ENCODE measurements at places on chromosomes 1 and 21. TPM values are rescaled to one million over a fixed set of nuclear protein-coding genes. Genes with fewer than 3 reads are reported as not detected.

DNA sequence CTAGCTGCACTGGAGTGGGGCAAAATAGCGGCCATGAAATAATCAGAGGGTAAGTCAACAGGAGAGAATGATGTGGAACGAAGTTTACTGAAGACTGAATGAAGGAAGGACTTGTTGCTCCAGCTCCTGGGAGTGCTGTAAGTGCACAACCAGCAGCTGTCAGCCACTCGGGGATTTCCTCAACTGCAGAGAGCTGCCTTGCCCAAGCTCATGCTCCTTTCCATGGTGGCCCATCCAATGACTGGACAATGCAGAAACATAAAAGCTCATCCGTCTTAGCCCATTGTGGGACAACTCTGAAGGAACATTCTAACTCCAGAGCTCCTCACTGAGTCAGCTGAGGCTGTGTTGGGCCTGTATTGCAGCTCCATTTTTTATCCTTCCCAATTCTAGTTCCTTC is 21.1 kb upstream of the RBM15 start:
- no peak for DNase-seq

The KRTAP19-4 gene
- not detected for total RNA-seq

DNA sequence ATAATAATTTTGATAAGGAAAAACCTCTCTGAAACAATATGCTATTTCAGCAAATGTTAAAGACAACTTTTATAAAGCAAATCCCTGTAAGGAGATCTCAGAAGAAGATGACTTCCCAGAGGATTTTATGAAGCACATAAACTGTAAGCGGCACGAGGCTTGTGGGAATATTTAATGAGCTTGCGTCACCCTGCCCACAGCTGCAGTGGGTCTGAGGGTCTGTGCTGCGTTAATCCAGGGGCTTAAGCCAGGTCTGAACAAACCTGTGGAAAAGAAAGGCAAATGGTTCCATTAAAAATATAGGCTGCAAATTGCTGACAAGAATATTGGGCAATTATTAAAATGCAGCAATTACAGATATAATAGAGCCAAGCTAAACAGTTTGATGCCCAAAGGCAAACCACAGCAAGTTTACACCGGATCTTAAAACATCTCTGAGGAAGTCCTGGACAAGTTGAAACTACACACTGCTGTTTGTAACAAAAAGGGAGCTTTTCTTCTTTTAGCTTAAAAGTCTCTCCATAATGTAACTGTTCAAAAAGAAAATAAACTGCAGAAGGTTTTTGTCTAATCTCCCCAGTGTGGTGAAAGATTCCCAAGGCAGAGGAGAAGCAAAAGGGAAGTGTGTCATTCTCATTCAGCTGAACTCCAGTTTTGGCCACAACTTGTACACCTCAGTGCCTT is 21.8 kb downstream of the TGFBR3 start:
- DNase-seq: no peak

The TFAP2E gene
- 0.47 TPM for total RNA-seq

- no peak for DNase-seq
Observed at GRCh38 chr1:74689621-74690363, 16.2 kb upstream of the ERICH3 start.

GRCh38 chr1:207069061-207069460 is 16.0 kb downstream of the PFKFB2 start:
- DNase-seq: no peak

GRCh38 chr21:43268086-43268803 is 99.4 kb downstream of the CRYAA start:
- peak; percentile 18 for DNase-seq

The PLA2G4A gene
- 6.7 TPM for total RNA-seq

The LAPTM5 gene
- 44.7 TPM for total RNA-seq

DNA sequence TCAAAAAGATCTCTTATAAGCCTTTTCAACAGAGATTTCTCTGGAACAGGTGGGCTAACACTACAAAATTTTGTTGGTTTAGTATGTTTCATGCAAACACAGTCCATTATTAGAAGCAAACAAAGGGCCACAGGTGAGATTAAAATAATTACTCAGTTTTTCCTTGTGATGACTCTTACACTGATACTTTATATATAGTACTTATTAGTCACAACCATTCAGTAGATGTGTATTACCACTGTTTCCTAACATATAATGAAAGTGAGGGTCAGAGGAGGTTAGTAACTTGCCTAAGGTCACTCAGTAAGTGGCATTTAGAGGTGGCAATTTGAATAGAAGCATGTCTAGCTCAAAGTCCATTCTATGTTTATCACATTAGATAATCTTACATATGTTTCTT is 44.2 kb downstream of the CYYR1 start:
- no peak for DNase-seq

GRCh38 chr1:165397944-165398343 is 41.4 kb upstream of the LMX1A start:
- peak; percentile 49 for DNase-seq

The GPR25 gene
- total RNA-seq: not detected

- no peak for DNase-seq
Observed at GRCh38 chr1:207336559-207337467, 15.3 kb downstream of the CD55 start.

The MMEL1 gene
- total RNA-seq: 0.47 TPM

The ANXA9 gene
- total RNA-seq: 0.15 TPM

The CFAP45 gene
- total RNA-seq: 2.0 TPM

GRCh38 chr21:45325206-45326168 is 37.8 kb upstream of the POFUT2 start:
- DNase-seq: peak; percentile 27

- DNase-seq: no peak
Observed at GRCh38 chr1:218557731-218558130, 212.6 kb downstream of the TGFB2 start.

- DNase-seq: no peak
Observed at GRCh38 chr1:215488850-215489249, 78.3 kb upstream of the KCTD3 start.

DNA sequence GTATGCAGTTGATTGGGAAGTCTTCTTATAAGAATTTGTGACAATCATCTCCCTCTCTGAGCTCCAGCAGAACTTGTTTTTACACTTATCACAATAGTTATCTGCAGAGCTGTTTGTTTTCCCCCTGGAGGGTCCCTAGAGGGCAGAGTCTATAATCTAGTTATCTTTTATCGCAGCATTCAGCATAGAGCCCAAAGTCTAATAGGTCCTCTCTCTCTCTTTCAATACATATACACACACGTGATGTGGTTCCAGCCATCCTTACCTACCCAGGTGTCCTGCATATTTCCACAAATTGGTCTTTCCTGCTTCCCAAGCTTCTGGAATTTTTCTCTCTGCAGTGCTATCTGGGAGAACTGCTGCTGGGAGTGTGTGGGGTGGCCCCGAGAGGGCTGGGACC is 229.6 kb upstream of the KIAA0040 start:
- DNase-seq: no peak

DNA sequence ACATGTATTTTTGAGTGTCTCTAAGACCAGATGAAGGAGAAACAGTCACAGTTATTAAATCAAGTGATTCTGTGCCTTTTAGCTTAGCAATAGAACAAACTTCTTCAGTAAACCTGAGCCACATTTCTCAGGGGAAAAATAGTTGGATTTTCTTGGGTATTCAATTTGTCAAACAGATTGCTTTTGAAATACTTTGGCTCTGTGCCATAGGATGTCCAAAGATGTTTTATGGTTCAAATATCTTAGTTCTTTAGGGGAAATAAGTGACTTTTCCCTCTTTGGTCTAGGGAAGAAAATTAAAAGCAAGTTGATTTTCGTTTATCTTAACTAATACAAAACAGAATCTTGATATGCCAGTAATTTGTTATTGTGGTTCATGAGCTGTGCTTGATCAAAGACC is 125.9 kb downstream of the ATP5PO start:
- DNase-seq: no peak

- peak; percentile 31 for DNase-seq
Observed at GRCh38 chr1:14980621-14981218, 172.8 kb upstream of the TMEM51 start.

DNA sequence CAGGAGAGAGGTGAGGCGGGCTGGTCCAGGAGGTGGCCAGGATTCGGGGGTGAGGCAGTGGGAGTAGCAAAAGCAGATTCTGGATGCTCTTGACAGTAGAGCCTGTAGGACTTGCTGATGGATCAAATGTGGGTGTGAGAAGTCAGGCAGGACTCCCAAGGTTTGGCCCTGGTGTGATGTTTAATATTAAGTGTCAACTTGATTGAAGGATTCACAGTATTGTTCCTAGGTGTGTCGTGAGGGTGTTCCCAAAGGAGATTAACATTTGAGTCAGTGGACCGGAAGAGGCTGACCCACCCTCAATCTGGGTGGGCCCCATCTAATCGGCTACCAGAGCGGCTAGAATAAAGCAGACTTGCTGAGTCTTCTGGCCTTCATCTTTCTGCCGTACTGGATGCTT is 6.8 kb upstream of the RAB4A start:
- DNase-seq: no peak

Data from left cardiac atrium (tissue), 4 donors.